ENCODE measurements at places on chromosomes 3 and 15. TPM values are rescaled to one million over a fixed set of nuclear protein-coding genes. Genes with fewer than 3 reads are reported as not detected.

LMAN1L gene
- not detected for total RNA-seq

DNA sequence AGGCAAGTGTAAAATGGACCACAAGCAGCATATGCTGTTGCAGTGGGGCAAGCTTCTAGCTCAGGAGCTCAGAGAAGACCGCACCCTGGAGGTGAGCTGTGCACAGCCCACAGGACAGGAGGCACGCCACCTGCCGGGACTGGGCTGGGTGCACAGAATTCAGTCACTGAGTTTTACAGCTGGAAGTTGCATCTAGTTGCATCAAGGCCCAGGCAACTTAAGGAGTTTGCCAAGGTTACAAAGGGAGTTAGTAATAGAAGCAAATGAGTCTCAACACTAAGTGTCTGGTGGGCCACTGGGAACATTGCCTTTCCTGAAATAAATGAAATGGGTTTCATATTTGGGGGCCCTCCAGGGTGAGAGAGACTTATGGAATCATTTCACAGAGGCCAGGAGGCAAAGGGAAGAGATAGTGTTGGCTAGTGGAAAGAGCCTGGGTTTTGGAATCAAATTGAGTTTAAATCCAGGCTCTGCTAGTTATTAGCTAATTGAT lies 36.0 kb upstream of the TIMP4 start:
- no peak overlapping the region for H3K4me3 ChIP-seq
- H3K36me3 ChIP-seq, result no peaks in the 10 kb centered on the region
- DNase-seq, result no peak
- peaks cover 23% of the 10 kb centered on the region for H3K4me1 ChIP-seq
- H3K27ac ChIP-seq, result no peak overlapping the region

DNA sequence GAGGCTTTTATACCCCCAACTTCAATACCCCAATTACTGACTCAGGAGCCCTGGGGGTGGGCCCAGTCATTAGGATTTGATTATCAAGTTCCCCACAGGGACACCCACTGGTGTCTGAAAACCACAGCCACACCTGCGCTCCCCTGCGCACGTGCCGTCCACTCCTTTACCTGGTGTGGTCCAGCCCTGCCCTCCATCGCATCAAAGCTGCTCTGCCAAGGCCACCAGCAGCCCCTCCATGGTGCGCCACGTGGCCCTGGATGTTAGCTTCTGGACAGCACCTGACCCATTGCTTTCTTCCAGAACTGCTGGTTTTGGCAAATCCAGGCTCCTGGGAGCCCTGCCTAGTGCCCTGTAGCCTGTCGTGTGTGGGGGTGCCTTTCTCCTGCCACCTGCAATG lies 136.3 kb downstream of the NSMCE3 start:
- H3K4me1 ChIP-seq, result no peaks in the 10 kb centered on the region
- H3K27ac ChIP-seq, result no peak overlapping the region
- no peak for DNase-seq

GRCh38 chr3:52014613-52015012 lies 18.9 kb upstream of the RPL29 start:
- no peaks in the 10 kb centered on the region for H3K36me3 ChIP-seq
- no peaks in the 10 kb centered on the region for H3K27me3 ChIP-seq
- H3K27ac ChIP-seq, result no peak overlapping the region
- DNase-seq, result no peak
- peaks cover 34% of the 10 kb centered on the region for H3K4me1 ChIP-seq

CA12 gene
- 10.7 TPM for total RNA-seq

GRCh38 chr3:48273594-48274211 lies 32.8 kb downstream of the ZNF589 start:
- H3K27me3 ChIP-seq, result no peaks in the 10 kb centered on the region
- H3K36me3 ChIP-seq, result peaks cover 1% of the 10 kb centered on the region
- no peaks in the 10 kb centered on the region for H3K4me1 ChIP-seq
- peak; percentile 68 for DNase-seq

- H3K4me3 ChIP-seq, result no peak overlapping the region
- DNase-seq, result no peak
- H3K4me1 ChIP-seq, result no peaks in the 10 kb centered on the region
- H3K27ac ChIP-seq, result no peak overlapping the region
These were observed 273.1 kb downstream of the GABRG3 start for GRCh38 chr15:27244047-27244446.
